ENCODE measurements at places on chromosomes 5 and 9.
A peak's percentile ranks its signal among the peaks of the same experiment; 100 is the strongest.

DNA sequence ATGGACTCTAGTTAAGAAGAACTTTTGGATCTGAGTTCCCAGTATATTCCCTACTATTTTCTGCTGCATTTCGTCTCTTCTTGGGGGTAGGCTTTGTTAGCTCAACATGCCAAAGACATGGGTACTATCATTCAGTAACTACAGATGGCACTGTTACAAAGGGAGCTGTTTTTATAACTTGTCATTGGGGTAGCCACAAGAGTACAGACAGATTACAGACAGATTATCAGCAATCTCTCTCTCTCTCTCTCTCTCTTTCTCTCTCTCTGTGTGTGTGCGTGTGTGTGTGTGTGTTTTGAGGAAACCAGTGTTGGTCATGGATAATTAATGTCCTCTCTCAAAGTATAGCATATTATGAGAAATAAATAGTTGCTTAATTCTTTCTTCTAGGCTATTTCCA lies 116.1 kb downstream of the WDR70 start:
- no peak for DNase-seq

- DNase-seq, result peak; percentile 91
Observed at GRCh38 chr5:91219091-91219802, 163.9 kb downstream of the ARRDC3 start.

GRCh38 chr9:134951461-134951860 lies 33.7 kb upstream of the FCN1 start:
- DNase-seq, result no peak

DNA sequence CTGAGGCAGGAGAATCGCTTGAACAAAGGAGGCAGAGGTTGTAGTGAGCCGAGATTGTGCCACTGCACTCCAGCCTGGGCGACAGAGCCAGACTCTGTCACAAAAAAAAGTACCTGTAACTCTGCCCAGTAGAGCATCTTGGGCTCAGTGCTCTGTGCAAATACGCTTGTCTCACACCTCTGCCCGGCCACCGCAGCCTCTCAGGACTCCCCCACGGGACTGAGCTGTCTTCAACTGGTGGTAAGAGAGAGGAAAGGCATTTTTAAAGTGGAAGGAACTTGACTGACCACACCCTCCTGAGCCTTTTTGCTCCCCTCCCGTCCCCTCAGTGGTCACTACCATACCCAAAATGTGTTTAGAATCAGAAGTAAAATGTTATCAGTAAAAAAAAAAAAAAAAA lies 174.3 kb upstream of the PIK3R1 start:
- peak; percentile 35 for DNase-seq
